ENCODE measurements at places on chromosomes 7 and 10. TPM values are rescaled to one million over a fixed set of nuclear protein-coding genes. Genes with fewer than 3 reads are reported as not detected.

TCAF1 gene
- total RNA-seq: 64.3 TPM

SERPINE1 gene
- 10.6 TPM for total RNA-seq

C10orf143 gene
- not detected for total RNA-seq

HABP2 gene
- total RNA-seq: 5.6 TPM

TBX20 gene
- not detected for total RNA-seq

SEMA3D gene
- total RNA-seq: 31.0 TPM

GNAT3 gene
- not detected for total RNA-seq

FAM221A gene
- total RNA-seq: 6.6 TPM

DNA sequence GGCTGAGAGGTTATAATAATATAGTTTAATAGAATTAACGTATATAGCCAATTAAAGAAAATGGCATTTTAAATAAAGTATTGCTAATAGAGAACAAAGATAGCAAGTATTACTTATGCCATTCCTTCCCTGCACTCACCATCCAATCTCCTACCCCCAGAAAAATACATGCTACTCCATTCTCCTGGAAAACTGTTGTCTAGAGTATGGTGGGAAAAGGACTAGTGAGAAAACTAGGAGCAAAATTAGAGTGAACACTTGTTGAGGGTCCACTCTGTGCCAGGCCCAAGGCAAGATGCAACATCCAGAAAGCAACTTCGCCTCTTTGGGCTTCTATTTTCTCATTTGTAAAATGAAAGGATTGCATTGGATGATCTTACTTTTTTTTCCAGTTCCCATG, 149.1 kb downstream of the CPED1 start:
- no peak for DNase-seq

GRCh38 chr10:133124357-133125211, 35.4 kb upstream of the KNDC1 start:
- no peak for DNase-seq

GRCh38 chr7:86926732-86927131, 132.7 kb downstream of the ELAPOR2 start:
- DNase-seq: no peak

DNA sequence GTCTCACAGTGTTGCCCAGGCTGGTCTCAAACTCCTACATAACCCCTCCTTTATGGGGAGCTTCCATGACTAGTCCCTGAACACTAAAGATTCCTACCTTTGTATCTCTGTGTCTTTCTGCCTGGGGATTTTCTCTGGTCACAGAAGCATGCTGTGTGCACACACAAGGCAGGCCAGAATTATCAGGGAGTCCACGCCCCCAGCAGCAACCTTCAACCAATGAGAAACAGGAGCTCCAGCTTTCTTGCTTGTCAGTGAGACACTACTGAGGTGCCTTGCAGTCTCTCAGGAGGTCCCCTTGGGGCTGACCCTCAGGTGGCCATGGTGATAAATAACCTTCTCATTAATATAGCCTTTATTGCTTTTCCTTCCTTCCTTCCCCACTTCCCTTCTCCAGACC, 45.1 kb upstream of the AUTS2 start:
- DNase-seq: no peak

DNA sequence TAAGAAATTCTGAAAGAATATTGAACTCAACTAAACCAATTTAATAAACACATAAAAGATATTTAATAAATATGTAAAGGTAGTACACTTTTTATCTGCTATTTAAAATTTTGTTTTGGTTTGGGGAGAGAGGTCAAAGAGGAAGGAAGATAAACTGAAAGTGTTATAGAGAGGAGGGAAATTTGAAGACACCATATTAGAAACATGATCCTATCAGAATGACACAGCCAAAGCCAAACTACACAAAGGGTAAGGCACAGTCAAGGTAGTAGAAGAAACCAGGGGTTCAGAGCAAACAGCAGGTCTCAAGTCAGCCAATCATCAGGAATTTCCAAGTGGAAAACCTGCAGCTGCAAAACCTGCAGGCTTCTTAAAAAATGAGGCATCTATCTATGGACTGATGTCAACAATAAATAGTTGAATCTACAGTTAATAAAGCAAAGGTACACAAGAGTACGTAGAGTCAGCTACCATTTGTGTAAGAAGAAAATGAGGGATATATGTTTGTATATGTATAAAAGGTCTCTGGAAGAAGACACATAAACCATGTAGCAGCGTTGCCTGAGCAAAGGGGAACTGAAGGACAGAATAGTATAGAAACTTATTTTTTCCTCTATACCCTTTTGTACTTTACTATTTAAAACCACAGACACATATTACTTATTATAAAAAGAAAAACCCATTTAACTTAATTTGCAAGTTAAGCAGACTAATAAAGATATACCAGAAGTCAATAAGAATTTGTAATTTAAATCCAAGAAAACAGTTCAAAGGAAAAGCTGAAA, 10.0 kb downstream of the ZNF800 start:
- no peak for DNase-seq

GRCh38 chr10:51230887-51231585, 156.7 kb downstream of the PRKG1 start:
- DNase-seq: no peak

DNA sequence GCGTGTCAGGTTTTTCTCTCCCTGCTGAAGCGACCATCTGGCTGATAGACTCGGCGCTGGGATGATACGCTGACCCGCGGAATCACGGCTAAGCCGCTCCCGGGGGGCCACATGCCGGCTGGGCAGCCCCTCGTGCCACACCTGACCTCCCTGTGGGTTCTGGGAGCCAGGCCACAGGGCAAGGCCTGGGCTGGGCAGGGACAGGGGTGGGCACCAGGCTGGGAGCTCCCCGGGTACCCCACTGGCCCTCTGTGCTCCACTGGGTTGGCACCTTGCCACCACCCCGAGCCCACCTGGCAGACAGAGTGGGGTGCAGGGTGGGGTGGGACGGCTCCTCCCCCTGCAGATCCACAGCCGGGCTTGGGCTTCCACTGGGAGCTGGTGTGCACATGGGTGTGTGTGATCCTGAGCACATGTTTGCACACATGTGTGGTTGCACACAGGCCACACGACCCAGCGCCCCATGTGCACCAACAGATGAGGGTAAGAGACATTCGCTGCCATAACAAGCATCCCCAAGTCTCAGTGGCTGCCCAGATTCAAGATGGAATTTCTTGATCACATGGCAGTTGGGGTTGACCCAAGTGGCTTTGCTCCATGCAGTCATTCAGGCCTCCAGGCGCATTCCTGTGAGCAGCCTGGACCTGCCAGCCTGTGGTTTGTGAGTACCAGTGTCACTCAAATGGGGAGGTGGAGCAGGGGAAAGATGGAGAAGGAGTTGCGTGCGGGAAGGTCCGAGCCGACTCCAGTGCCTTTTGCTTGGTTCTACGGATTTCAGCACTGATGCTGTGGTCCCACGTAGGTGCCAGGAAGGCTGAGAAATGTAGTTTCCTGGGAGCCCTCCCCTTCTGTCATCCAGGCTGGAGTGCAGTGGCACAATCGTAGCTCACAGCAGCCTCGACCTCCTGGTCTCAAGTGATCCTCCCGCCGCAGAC, 79.7 kb downstream of the UNCX start:
- DNase-seq: no peak

DNA sequence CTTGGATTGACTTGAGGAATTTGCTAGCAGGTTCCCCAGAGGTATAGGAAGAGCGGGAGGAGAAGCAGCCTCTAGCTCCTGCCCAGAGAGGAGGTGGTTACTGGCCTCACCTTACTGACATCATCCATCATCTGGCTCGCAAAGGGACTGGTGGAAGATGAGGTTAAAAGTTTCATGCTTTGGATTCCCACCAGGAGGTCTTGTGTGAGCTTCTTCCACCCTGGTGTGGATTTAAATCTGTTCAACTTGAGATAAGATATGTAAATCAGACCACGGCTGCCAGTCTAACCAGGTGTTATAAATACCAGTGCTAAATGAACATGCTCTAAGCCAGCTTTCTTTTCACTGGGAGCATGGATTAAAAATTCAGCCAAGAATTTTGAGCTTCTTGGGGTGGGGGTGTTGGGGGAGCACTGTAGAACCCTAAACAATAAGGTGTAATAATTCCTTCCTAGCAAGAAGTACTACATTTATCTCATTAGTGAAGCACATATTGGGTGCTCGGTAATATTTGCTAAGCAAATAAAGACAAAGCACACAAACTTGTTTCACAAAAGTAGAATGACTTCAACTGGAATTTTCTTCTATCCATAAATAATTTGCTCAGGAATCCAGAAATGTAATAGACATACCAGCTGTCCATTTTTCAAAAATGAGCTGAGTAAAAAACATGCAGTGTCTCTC, 7.8 kb downstream of the PROSER2 start:
- DNase-seq: no peak

DNA sequence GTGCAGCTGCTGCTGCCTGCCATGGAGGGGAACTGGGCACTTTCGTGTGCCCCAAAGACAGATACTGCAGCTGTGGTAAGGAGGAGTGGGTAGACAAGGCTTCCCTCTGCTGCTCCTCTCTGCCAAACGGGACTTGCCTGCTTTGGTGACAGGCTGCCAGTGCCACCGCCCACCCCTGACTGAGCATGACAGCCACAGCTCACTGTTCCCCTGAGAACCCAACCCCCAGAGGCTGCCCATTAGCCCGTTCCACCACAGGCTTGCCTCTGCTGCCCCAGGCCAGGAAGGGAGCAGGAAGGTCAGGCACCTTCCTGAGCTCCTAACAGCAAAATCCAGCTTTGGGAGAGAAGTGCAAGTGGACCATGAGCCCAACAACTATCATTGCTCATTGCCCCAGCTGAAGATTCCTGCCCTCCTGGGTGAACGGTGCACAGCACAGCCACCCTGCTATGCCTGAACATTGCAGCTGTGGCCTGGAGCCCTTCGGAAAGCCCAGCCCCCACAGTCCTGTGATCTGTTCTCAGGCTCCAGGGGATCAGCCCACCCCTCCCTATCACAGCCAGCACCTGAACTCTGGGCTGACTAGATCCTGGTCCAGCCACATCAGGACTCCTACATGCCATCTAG, 58.7 kb upstream of the ANTXRL start:
- DNase-seq: no peak

- no peak for DNase-seq
These were observed 94.7 kb upstream of the JCAD start for GRCh38 chr10:30154126-30154525.

GRCh38 chr10:113225903-113226302, 275.9 kb downstream of the TCF7L2 start:
- no peak for DNase-seq

DNA sequence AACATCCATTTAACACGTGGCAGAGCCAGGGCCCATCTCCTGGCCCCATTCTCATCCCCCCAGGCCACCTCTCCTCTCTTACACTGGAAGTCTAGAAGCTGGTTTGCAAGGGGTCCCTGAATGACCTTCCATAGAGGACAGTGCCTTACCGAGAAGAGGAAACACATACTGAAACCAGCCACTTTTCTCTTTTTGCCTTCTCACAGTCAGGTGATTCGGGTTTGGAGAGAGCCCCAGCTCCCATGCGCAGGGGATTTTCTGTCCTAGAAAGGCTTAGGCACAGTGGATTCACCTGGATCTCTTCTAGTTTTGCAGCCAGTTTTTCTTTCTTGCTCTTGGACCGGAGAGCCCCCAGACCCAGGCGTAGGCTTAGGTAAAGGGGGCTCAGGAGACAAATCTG, 334.1 kb upstream of the C7orf33 start:
- DNase-seq: no peak

- no peak for DNase-seq
These were observed 346.8 kb downstream of the PCDH15 start for GRCh38 chr10:54454271-54454670.

- no peak for DNase-seq
These were observed 35.5 kb downstream of the LYZL1 start for GRCh38 chr10:29324220-29324841.

GRCh38 chr7:87202208-87202607, 17.3 kb downstream of the TMEM243 start:
- DNase-seq: no peak

DNA sequence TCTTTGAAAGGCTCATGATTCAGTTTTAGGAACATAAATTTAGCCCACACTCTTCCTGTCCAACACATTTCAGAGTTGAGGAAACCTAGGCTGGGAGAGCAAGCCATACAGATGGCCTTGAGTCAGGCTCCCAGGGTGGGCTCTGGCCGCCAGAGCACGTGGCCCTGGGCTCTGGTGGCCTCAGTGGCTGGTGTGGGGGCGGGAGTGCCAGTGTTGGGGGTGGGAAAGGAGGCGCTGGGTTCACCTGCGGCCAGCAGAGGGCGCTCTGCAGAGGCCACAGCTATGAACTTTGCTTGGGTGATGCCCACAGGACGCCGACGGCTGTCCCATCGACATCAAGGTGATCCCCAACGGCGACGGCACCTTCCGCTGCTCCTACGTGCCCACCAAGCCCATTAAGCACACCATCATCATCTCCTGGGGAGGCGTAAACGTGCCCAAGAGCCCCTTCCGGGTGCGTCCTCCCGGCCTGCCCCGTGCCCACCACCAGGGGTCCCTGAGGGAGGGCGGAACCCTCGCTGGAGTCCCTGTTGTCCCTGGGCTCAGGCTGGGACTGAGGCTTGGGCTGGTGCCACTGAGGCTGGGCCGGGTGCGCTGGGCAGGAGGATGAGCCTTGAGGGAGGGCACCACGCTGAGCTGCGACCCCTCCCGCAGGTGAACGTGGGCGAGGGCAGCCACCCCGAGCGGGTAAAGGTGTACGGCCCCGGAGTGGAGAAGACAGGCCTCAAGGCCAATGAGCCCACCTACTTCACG, 11.9 kb downstream of the FLNC start:
- DNase-seq: no peak

- no peak for DNase-seq
These were observed 6.3 kb upstream of the TBX20 start for GRCh38 chr7:35260246-35260645.

- DNase-seq: no peak
These were observed 29.2 kb downstream of the CALML5 start for GRCh38 chr10:5470062-5470751.

GRCh38 chr10:80486785-80487420, 32.8 kb downstream of the TSPAN14 start:
- DNase-seq: no peak

DNA sequence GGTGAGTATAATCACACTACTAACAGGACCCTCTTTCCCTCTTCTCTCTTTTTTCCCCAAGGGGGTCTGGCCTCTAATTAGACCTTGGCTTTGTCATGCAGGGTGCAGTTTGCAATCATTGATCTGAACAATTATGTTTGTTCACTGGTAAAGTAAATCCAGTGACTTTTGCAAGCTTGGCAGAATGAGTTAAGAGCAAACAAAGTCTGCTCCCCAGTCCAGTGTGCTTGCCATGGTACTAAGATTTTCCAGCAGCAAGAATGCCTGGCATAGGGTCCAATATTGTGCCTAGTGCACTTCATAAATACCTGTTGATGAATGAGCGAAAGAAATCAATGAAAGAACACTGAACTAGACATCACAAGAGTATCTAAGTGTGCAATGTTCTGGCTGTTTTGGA, 43.9 kb downstream of the PLXDC2 start:
- DNase-seq: no peak

DNA sequence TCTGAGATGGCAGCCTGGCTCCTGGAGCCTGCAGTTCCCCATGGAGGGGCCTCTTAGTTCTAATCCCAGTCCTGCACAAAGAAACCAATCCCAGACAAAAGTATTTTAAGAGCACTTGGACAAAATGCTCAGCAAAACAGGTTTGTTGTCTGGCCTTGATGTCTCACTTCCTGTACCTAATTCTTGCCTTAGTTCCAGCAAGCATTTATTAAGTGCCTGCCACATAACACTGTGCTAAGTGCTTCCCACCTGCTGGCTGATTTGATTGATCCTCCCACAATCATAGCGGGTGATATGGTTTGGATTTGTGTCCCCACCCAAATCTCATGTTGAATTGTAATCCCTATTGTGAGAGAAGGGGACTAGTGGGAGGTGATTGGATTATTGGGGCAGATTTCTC, 65.7 kb upstream of the HABP2 start:
- no peak for DNase-seq

Data from uterus (tissue), 4 donors.